ENCODE measurements at places on chromosomes 5 and 9. TPM values are rescaled to one million over a fixed set of nuclear protein-coding genes. Genes with fewer than 3 reads are reported as not detected.

The LCN6 gene
- total RNA-seq: not detected

The DMGDH gene
- total RNA-seq: 1.0 TPM

The FGD3 gene
- 106 TPM for total RNA-seq

The ANKRD34B gene
- not detected for total RNA-seq

The ZDHHC11B gene
- total RNA-seq: 0.09 TPM

The SPINK7 gene
- total RNA-seq: not detected

The PRR7 gene
- total RNA-seq: 6.0 TPM

The NR4A3 gene
- 2.3 TPM for total RNA-seq

The CARTPT gene
- not detected for total RNA-seq

The DRD1 gene
- total RNA-seq: not detected

The ZFP2 gene
- total RNA-seq: 0.18 TPM

The ABCA1 gene
- 0.05 TPM for total RNA-seq

The CDH9 gene
- total RNA-seq: not detected

The IL9 gene
- not detected for total RNA-seq

The WDR38 gene
- not detected for total RNA-seq

The ADAMTS13 gene
- total RNA-seq: 2.3 TPM

The ADGRV1 gene
- 0.02 TPM for total RNA-seq

The PCDHGA7 gene
- 0.30 TPM for total RNA-seq

The FBXW2 gene
- total RNA-seq: 90.8 TPM

The CAVIN4 gene
- 0.66 TPM for total RNA-seq

The AJM1 gene
- 3.9 TPM for total RNA-seq

The CER1 gene
- total RNA-seq: not detected

All from T-helper 2 cell treated with Interferon-gamma antibody and Interleukin-4, amounts not matched to agents 100 ng/mL and 5 ng/mL, for 36 hours (primary cell).